ENCODE measurements at places on chromosomes 13 and 19. TPM values are rescaled to one million over a fixed set of nuclear protein-coding genes. Genes with fewer than 3 reads are reported as not detected.

The ZNF441 gene
- total RNA-seq = 3.2 TPM

The ANGPTL4 gene
- 124 TPM for total RNA-seq

The CCDC8 gene
- 3.3 TPM for total RNA-seq

The ANGPTL8 gene
- total RNA-seq = not detected

The CAB39L gene
- 6.3 TPM for total RNA-seq

The GSX1 gene
- total RNA-seq = not detected

The ZNF560 gene
- 0.23 TPM for total RNA-seq

The WDR62 gene
- 4.8 TPM for total RNA-seq

The ACOD1 gene
- total RNA-seq = not detected

The AMER2 gene
- not detected for total RNA-seq

The APOC1 gene
- total RNA-seq = 2.3 TPM

The TEX26 gene
- total RNA-seq = not detected

The REX1BD gene
- 141 TPM for total RNA-seq

The FAM216B gene
- not detected for total RNA-seq

The GGN gene
- total RNA-seq = 1.5 TPM

The DCLK1 gene
- 2.2 TPM for total RNA-seq

The ADPRHL1 gene
- 1.3 TPM for total RNA-seq

The MCEMP1 gene
- not detected for total RNA-seq

The LENG9 gene
- total RNA-seq = 3.7 TPM

The TIMM50 gene
- 64.8 TPM for total RNA-seq

The PSG2 gene
- total RNA-seq = not detected

The GPR12 gene
- not detected for total RNA-seq

The ZNF296 gene
- total RNA-seq = 0.78 TPM

The CCDC70 gene
- not detected for total RNA-seq

The ZSCAN4 gene
- not detected for total RNA-seq

The ZNF776 gene
- 13.6 TPM for total RNA-seq

The CEACAM3 gene
- not detected for total RNA-seq

The SERTAD1 gene
- 13.2 TPM for total RNA-seq

The KL gene
- 0.41 TPM for total RNA-seq

The CERS1 gene
- total RNA-seq = 12.3 TPM

The MEIS3 gene
- total RNA-seq = 0.63 TPM

The ELSPBP1 gene
- not detected for total RNA-seq

The ZIK1 gene
- 6.7 TPM for total RNA-seq

The TNFSF9 gene
- 12.1 TPM for total RNA-seq

The PEPD gene
- total RNA-seq = 93.1 TPM

The ZNF471 gene
- 2.2 TPM for total RNA-seq

The PCSK4 gene
- 5.0 TPM for total RNA-seq

The SHISA2 gene
- total RNA-seq = 15.5 TPM

The SLC7A10 gene
- not detected for total RNA-seq

The SBK2 gene
- total RNA-seq = not detected

The ZNF430 gene
- 6.4 TPM for total RNA-seq

The ZBTB45 gene
- total RNA-seq = 15.4 TPM

Data from glomerular endothelial cell (primary cell).